ENCODE measurements at places on chromosomes 1 and 21.

GRCh38 chr1:40351124-40351523 is 22.4 kb upstream of the SMAP2 start:
- DNase-seq = no peak

- DNase-seq = no peak
Measured at GRCh38 chr1:247475793-247476192, 17.9 kb upstream of the OR2B11 start.

GRCh38 chr1:33005117-33005837 is 31.4 kb downstream of the AK2 start:
- no peak for DNase-seq

DNA sequence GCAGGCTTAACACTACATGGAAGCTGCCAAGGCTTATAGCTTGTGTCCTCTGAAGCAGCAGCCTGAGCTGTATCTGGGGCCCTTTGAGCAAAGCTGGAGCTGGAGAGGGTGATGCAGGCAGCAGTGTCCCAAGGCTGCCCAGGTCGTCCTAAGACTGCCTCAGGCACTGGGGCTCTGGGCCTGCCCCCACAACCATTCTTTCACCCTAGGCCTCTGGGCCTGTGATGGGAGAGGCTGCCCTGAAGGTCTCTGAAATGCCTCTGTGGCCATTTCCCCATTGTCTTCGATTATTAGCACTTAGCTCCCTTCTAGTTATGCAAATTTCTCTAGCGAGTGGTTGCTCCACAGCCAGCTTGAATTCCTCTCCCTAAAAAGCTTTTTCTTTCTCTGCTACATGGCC is 142.0 kb downstream of the LRIG2 start:
- DNase-seq = no peak

DNA sequence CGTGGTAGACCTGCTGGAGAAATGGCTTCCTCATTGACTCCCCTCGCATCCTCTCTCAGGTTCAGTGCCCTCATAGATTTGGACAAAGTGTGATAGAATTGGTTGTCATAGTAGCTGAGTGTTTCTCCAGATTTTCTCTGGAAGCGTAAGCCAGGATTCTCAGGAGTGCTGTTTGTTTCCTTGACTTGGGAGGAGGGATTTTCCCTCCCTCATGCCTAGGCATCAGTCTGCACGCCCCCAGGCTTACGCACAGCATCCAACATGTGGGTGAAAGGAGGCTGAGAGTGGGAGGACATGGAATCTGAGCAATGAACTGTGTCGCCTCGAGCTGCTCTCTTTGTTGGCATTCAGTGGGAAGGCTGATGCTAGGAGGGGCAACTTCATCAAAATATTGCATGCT is 503.5 kb downstream of the LTN1 start:
- no peak for DNase-seq

GRCh38 chr1:164787834-164788231 is 228.8 kb downstream of the PBX1 start:
- DNase-seq = no peak

DNA sequence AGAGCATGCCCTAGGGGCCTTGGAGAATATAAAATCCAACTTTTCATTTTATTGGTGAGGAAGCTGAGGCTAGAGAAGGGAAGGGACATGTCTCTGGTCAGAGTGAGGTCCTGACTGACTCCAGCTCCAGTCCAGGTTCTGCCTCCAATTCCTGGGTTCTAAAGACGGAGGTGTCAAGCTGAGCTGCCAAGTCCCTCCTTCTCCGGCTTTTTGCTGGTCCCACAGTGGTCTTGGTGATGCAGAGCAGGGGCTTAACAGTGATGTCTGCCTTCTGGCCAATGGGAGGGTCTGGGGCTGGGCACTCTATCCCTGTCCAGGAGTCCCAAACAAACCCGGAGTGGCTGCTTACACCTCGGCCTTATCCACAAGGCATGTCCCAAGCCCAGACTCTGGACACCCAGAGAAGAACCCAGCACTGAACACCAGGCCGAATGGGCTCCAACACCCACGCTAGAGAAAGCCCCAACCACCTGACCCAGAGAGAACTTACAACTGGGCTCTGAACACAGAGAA is 104.8 kb downstream of the EBNA1BP2 start:
- DNase-seq = no peak

DNA sequence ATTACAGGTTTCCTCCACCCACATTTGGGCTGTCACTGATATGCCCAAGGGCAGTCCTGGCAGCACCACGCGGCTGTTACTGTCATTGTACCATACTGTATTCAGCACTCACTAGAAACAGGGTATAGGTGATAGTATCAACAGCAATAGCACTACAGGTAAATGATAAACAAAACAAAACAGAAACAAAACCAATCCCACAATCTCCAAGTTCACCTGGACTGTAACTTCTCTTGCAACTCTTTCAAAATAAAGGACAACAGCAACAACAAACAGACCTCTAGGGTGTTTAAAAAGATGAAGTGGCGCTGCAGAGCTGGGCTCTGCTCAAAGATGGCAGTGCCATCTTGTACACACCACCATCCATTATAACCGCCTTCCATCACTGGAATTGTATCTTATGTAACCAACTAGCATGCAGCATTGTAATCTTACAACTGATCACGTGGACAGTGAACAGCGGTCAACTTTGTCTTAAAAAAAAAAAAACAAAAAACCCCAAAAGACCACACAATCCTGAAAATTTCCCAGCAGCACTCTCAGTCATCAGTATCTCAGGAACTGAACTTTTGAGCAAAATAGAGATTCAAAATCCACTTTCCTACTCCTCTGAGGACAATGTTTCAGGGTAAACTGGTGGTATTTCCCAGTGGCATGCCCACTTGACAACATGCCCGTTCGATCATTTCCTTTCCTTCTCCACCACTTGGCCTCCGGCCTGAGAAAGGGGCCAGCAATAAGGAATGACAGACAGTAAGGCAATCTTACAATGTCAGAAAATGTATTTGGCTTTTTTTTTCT is 3.8 kb downstream of the IRF2BP2 start:
- no peak for DNase-seq

- no peak for DNase-seq
Measured at GRCh38 chr21:28483301-28484035, 509.2 kb downstream of the LTN1 start.

- no peak for DNase-seq
Measured at GRCh38 chr1:10431070-10431730, 967 bp downstream of the CENPS start.

- DNase-seq = no peak
Measured at GRCh38 chr1:41765152-41765551, 153.6 kb downstream of the HIVEP3 start.

- no peak for DNase-seq
Measured at GRCh38 chr1:189530162-189530561, 947.5 kb downstream of the BRINP3 start.

DNA sequence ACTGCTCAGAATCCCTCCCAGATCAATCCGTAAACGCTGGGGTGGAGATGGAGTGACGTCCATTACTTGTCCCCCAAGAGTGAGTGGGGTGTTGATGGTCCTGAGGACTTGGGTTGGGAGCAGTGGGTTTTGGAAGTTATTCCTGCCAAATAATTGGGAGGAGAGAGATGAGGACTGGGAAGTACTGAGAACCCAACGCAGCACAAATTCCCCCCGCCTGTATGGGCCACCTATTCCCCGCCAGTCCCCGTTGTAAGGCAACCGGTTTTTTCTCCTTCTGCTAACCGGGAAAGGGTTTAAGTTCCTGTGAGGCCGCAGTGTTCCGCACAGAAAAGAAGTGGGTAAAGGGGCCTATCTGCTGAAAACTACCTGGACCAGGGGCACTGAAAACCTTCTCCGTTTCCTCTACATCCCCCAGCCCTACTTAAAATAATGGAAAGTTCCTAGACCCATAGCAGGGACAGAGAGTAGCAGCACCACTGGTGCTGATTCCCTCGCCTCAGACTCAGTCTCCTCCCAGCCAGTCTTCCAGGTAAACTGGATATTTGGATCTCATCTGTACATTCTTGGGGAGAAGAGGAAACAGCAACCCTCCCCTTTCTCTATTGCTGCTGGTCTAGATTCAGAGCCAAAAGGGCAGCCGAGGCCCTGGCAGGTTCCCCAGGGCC is 738 bp downstream of the LURAP1 start:
- no peak for DNase-seq

- no peak for DNase-seq
Measured at GRCh38 chr1:174167265-174167803, 8.0 kb downstream of the RABGAP1L start.
